Activated naive CD4-positive, alpha-beta T cell treated with anti-CD3 and anti-CD28 coated beads, Interleukin-2, amount 50 U/mL, for 72 hours (primary cell): ENCODE measurements at places on chromosomes 5 and 9.

- no peak for DNase-seq
Observed at GRCh38 chr9:92563116-92564100, 27.6 kb upstream of the ECM2 start.

DNA sequence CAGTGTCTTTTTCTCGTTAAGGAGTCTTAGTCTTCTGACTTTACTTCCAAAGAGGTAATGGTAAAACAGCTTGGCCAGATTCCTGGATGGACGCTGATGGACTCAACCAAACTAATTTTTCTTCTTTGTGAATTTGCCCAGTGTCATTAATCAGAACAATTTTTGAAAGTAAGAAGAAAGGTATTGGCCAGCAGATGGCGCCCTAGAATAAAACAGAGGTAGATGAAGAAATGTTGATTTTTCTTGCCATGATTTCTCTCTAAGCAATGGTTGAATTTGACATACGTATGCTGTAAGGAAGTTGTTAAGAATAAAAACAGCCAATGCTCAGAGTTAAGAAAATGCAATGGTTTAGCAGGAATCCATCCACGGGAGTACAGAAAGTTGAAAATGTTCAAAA is 500.0 kb downstream of the DIRAS2 start:
- no peak for DNase-seq

- no peak for DNase-seq
Observed at GRCh38 chr5:73189871-73190376, 16.9 kb downstream of the TMEM174 start.

DNA sequence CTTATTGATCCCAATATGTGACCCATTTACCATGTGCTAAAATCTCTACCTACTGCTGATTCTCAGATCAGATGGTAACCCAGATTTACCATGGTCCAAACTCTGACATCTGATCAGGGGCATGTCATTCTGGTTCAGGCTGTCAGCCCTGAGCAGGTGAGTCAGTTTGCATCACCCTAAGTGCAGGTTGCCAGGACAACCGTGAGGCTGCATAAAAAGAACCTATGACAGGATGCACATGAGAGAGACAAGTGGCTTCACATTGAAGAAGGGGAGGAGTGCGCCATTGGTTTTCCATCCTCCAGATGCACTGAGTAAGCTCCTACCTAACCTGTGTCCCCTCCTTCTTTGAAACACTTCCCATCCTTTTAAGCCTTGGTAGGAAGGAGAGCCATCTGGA is 801 bp upstream of the PRSS3 start:
- no peak for DNase-seq

DNA sequence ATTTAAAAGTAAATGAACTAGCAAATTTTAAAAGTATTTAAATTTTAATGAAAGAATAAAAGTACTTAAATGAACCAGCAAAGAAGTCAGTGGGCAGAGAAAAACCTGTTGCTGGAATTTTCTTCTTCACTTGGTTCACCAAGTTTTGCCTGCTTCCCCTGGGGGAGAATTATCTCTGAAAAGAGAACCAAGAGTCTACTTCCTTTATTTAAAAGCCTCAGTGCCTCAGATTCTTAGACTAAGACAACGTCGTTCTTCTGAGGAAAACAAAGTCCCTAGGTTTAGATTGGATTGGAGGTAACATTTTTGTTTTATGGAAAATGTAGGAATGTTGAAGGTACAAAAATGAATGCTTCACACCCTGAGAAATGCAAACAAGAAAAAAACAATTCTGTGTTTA is 7.4 kb upstream of the KLF4 start:
- no peak for DNase-seq

GRCh38 chr9:2015581-2016407 is 647 bp downstream of the SMARCA2 start:
- DNase-seq = peak; percentile 66

DNA sequence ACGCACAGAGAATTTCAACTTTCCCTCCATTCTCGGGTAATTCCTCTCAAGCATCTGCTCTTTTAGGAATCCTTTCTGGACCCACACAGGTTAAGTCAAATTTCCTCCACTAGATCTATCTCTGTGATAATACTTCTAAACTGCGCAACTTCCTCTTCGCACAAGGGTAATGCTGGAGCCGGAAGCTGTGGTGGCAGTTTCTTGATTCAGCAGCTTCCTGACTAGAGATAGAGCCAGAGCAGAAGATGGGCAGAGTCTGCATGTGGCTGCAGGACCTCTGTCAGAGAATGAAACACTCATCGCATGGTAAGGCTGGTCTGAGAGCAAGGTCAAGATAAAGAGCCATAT is 11.1 kb upstream of the CDC42SE2 start:
- DNase-seq = peak; percentile 60

- DNase-seq = no peak
Observed at GRCh38 chr9:98135558-98135934, 16.5 kb upstream of the TRIM14 start.

- no peak for DNase-seq
Observed at GRCh38 chr5:73338256-73339050, 110.1 kb downstream of the FOXD1 start.

DNA sequence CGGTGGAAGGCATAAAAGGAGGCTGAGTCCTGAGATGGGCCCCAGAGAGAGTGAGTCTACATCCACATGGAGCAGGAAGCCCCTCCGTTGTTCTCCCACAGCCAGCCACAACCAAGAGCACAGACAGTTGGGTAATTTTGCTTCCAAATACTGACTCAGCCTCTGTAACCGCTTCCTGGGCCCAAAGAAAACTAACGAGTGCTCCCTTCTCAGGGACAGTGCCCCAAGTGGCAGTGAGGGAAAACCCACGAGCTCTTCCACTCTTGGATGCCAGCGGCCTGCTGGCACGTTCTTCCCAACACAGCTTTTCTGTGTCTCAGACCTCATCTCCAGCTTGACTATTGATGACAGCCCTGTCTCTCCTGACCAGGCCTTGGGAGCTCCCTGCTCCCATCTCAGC is 207.6 kb downstream of the FSTL4 start:
- no peak for DNase-seq

DNA sequence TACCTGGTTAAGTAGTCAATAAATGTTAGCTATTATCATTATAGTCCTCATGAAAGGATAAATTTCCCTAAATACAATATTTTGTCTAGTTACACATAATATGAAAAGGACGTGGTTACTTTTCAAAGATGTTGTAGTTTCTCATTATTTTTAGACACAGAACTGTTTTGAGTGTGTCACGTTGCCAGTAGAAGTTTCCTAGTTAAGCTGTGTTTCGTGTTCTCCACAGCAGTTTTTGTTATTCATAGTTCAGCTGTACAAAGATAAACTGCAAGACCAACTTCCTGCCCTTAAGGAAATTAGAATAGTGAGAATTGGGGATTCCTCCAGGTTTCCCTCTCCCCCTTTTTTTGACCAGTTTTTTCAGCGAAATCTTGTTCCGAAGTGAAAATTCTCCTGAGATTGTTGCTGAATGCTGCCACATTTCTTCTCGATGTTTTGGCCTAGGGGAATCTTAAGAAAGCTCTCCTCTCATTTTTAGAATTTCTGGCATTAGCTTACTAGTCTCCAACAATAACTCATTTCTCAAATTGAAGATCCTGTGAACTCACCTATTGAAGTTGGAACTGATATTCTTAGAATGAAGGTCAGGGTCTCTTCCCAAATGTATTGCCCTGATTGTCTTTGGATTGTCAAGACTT is 176.1 kb downstream of the PAM start:
- DNase-seq = no peak

DNA sequence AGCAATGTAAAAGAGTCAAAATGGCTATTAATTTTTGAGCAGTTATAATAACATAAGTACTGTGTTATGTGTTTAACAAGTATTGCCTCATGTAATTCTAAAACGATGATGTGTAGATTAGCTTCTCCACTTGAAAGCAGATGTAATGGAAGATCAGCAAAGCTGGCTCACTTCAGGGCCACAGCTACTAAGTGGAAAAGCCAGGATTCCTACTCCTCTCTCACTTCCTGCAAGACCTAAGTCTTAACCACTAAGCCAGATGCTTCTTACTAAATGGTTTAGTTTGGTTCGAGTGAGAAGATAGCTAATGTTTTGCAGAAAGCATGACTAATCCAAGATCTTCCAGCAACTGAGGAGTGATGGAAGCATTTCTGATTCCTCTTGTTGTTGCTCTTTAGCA is 15.7 kb upstream of the TNC start:
- no peak for DNase-seq

DNA sequence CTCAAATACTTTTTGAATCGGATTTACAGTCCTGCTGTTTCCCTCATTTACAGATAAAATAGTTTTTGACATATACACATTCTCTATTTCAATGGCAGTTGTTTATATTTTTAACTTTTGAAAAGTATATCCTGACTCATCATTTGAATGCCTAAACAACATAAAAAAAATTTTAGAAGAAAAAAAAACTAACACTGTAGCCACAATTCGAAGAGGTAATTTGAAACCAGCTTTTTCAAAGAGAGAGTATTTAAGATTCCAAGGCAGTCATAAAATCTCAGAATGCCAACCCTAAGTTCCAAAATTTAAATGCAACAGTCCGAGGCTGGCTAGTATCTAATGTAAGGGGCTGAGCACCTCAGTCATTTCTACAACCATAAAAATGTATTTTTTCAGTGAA is 626.8 kb downstream of the DNAH5 start:
- no peak for DNase-seq
